ENCODE measurements at places on chromosomes 11 and 22.

- no peak for DNase-seq
Measured at GRCh38 chr22:33496112-33496511, 424.2 kb downstream of the LARGE1 start.

- DNase-seq = no peak
Measured at GRCh38 chr22:30909306-30909705, 59.3 kb downstream of the MORC2 start.

GRCh38 chr11:78935398-78936068 lies 360.9 kb upstream of the NARS2 start:
- no peak for DNase-seq

DNA sequence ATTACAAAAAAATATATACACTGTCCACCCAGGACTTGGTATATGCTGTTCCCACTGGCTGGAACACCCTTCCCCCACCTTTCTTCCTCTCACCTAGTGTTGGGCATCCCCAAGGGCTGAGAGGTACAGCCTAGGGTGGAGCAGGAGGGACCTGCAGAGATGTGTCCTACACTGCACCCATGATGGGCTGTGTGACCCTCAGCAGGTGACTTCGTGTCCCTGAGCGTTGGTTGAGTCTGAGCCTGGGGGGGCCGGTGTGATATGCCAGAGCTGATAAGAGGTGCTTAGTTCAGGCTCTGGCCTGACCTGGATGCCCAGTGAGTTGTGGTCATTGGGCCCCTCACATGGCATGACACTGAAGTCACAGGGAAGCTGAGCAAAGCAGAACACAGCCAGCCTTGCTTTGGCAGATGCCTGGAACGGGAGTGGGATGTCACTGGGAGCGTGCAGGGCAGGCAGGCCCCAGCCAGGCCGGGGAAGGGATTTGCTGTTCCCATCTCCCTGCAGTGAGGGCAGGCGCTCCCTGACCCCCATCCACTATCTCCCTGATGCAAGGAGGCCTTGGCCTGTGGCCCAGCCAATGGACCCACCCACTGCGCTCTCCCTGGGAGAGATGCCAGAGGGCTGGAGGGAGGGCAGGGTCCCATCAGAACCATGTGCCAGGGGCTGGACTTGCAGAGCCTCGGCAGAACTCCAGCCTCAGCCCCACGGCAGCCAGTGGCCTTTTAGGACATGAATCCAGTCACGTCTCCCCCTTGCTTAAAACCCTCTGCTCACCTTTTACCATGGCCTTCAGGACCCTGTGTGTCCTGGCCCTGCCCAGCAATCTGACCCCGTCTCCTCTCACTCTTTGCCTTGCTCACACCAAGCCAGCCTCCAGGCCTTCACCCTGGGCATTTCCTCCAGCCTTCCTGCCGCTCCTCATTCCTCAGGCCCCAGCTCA lies 138.9 kb downstream of the MN1 start:
- no peak for DNase-seq

DNA sequence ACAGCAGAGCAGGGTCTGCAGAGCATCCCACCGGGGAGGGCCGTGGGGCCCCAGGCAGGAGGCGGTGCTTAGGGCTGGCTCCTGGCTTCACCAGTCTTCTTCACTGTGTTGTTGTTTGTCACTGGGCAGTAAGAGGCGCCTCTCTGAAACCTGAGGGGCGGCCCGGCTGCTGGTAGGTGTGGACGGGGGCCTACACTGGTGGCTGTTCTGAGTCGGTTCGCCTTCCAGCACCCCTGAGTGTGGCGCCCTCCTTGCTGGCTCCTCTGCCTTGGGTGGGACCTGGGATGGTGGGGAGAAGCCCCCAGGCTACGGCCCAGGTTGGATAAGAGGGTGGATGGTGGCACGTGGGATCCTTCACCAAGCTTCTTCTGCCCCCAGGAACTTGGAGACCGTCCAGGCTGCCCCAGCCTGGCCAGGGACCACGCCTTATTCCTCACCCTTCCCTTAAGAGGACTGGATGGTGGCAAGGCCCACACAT lies 10.4 kb upstream of the GRAMD4 start:
- DNase-seq = no peak

DNA sequence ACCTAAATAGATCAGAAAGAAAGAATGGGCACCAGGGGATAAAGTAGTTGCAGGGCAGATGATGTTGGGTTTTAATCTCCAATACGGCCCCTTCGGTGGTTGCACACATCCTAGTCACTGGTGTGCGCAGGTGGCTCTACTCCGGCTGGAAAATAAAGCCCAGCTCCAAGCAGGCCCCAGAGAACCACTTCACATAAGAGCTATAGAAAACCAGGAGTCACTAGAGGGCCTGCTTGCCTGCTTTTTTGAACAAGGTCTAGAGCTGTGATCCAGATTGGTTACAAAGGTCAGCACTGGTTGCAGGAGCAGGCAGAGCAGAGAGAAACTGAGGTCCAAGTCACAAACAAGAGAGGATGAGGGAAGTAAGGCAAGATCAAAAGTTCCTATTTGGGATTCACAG lies 41.5 kb upstream of the MS4A8 start:
- DNase-seq = no peak

DNA sequence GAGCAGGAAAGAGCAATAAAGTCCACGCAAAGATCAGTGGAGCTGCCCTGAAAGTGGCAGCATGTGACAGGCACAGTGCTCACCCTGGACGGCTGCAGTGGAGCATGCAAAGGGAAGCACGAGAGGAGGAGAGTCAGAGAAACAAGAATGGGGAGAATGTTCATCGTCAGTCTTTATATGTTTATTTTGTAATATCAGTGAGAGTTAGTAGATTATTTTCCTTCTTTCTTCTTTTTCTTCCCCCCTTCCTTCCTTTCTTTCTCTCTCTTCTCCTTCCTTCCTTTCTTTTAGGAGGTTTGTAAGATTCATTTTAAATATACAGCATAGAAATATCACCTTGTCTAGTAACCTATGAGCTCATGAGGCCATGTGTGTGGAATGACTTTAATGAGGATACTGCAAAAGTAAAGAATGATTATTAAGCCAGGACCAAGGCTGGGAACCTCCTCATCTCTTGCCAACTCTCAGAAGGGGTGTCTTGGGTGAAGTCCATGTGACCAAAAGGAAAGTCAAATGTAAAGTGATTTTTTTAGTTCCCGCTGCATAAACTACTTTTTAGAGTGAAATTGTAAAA lies 321.1 kb downstream of the AASDHPPT start:
- DNase-seq = no peak

DNA sequence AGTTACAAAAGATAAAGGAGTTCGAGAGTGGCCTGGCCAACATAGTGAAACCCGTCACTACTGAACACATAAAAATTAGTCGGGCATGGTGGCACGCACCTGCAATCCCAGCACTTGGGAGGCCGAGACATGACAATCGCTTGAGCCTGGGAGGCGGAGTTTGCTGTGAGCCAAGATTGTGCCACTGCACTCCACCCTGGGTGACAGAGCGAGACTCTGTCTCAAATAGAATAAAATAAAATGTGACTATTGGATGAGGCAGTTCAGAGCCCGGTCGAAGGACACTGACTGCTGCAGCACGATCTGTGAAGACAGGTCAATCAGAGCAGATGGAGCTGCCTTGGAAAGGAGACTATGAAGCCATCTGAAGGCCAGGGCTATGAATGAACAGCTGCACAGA lies 37.7 kb upstream of the ANO1 start:
- DNase-seq = no peak

DNA sequence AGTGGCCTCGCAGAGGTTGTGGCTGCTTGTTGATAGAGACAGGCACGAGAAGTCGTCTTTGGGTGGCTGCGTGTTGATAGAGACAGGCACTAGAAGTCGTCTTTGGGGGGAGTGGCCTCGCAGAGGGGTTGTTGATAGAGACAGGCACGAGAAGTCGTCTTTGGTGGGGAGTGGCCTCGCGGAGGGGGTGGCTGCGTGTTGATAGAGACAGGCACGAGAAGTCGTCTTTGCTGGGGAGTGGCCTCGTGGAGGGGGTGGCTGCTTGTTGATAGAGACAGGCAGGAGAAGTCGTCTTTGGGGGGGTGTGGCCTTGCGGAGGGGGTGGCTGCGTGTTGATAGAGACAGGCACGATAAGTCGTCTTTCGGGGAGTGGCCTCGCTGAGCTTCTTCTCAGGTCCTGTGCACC lies 328.8 kb downstream of the TBC1D22A start:
- DNase-seq = no peak

- no peak for DNase-seq
Measured at GRCh38 chr11:113168354-113169342, 145.7 kb upstream of the TTC12 start.

DNA sequence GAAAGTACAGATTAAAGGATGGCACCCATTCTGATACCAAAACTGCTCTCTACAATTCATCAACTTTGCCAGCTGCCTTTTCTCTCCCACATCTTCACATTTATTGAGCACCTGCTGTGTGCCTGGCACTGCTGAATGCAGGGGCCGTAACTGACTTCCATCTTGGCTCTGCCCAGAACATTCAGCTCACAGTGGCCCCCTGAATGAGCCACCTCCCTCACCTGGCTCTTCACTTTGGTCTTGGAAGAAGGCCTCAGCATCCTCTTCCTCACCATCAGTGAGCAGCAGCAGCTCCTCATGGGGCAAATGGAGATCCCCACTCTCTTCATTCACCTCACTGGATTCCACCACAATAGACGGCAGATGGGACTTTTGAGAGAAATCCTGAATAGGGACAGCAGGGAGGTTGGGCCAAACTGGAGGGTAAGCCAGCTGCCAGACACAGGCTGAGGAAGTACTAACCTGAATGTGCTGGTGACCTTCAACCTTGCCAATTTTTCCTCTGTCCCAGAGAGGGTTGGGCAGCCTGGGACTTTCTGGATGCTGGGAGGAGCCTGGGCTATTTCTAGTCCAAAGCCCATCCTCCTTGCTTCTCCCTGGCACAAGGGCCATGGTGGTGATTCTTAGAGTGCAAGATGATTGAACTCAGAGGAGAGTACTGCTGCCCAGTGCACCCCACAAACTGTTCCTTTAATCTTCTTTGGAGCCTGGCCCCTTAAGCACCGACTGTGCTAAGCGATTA lies 1.9 kb upstream of the UQCC3 start:
- no peak for DNase-seq

GRCh38 chr11:76759092-76759491 lies 24.1 kb upstream of the TSKU start:
- no peak for DNase-seq

DNA sequence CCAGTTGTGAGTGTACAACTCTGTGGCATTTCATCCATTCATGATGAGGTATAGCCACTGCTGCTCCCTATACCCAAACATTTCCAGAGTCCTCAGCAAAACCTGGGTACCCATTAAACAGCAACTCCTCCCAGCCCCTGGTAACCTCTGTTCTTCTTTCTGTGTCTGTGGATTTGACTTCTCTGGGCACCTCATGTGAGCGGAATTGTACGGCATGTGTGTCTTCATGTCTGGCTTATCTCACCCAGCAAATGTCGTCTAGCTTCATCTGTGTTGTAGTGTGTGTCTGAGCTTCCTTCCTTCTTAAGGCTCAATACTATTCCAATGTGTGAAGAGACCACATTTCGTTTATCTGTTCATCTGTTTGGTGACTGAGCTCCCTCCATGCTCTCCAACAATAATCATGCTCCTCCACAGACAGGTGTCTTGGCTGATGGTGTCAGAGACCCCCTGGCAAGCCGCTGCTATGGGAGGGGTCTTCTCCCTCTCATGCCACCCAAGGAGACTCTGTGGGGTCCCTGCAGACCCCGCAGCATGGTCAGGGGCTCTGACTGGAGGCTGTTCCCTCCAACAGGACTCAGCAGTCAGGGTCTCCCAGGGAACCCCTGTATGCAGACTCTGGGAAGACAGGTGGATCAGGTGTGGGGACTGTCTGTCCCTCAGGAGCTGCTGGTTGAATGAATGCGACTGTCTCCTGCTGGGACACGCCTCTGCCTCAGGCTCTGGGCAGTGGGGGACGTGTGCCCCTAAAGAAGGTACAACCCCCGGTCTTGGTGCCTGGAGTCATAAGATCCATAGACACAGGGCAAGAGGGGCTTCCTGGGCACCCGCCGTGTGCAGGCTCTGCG lies 52.7 kb downstream of the SMIM38 start:
- no peak for DNase-seq

GRCh38 chr11:61477727-61478148 lies 30.8 kb upstream of the LRRC10B start:
- peak; percentile 47 for DNase-seq

- no peak for DNase-seq
Measured at GRCh38 chr11:74121804-74122203, 49.0 kb downstream of the C2CD3 start.

DNA sequence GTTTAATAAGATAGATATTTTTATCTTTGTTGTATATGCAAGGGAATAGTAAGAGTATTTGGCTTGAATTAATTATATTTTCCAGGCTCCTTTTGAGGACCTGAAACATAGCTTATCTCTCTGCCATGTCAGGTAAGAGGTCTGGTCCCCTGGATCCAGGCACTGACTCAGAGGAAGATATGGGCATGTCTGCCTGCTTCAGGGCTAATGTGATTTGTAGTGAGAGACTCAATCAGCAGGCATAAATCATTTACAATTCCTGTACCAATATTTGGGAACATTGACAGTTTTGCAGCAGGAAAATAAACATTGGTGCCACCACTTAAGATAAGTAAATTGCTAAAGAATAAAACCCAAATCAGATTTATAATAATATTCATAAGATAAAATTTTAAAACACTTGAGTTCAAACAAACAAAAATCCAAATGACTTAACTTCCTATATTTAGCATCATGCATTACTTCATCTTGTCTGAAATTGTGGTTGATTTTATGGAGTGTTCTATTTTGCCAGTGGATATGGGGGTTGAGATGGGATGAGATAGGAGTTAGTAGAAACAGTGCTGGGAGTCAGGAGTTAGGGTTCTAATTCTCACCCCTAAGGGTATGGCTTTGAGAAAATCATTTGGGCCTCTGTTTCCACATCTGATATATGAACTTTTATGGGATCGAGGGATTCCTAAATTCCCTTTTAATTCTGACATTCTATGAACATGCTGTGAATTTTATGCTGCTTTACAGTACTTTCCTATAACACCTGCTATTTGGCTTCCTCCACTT lies 5.1 kb upstream of the CALCA start:
- DNase-seq = no peak

GRCh38 chr11:109658190-109658589 lies 236.2 kb downstream of the C11orf87 start:
- DNase-seq = no peak

GRCh38 chr11:134607963-134608750 lies 196.1 kb upstream of the B3GAT1 start:
- no peak for DNase-seq

DNA sequence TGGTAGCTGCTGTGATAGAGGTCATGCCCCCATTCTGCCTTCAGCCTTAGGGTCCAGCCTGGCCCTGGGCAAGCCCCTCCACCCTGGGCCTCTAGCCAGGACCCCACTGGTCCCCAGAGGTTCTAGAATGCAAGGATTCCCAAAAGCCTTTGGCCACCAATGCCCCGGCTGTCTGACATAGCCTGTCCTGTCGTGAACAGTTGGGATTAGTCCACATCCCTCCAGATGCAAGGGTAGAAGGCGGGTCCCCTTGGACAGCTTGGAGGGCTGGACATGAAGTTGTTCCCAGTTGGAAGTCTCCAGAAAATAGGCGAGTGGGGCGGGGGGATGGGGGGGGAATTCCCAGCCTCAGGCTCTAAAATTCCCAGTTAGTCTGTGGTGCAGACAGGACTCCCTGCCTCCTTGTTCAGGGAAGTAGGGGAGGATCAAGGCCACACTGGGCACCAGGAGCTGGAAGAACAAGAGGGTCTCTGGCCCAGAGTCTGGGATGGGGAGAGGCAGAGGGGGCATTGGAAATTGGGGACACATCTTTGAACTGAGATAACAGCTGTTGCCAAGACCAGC lies 5.2 kb upstream of the ADORA2A start:
- DNase-seq = no peak
